Ovary (tissue), 10 donors: ENCODE measurements at places on chromosomes 3 and 15. TPM values are rescaled to one million over a fixed set of nuclear protein-coding genes. Genes with fewer than 3 reads are reported as not detected.

The MME gene
- total RNA-seq, result 2.1 TPM

The PCSK6 gene
- 8.4 TPM for total RNA-seq

The CHRNB4 gene
- not detected for total RNA-seq

The SYNM gene
- total RNA-seq, result 8.3 TPM

The RAB8B gene
- total RNA-seq, result 48.5 TPM

The RBPMS2 gene
- 13.7 TPM for total RNA-seq

The PLSCR5 gene
- total RNA-seq, result not detected

The EPHA6 gene
- total RNA-seq, result 9.2 TPM

The SGO1 gene
- total RNA-seq, result 0.10 TPM

The SCG5 gene
- total RNA-seq, result 1.4 TPM
